ENCODE measurements at places on chromosomes 16 and 17.

DNA sequence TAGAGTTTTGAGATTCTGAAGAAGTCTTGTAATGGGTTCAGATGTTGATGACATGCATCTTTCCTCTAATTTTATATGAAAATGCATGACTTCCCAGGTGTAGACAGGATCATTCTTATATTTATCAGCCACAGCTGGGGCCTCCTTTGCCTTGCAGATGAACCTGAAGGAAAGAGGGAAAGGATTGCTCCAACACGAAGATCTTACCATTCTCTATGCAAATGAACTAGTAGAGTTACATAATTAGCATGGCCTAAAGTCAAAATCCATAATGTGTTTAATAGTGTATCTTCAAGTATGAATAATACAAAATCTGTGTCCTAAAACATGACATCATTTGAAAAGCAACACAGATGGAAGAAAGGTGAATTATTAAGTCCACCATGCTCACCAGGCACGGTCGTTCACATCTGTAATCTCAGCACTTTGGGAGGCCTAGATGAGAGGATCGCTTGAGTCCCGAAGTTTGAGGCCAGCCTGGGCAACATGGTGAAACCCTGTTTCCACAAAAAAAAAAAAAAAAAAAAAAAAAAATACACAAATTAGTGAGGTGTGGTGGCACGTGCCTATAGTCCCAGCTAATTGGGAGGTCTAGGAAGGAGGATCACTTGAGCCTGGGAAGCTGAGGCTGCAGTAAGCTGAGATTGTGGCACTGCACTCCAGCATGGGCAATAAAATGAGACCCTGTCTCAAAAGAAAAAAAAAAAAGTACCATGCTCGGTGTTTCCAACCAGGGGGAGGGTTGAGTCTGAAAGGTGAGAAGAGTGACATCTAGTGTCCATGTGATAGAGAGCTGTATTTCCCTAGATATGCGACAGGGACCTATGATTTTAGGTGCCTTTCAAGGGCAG, 6.3 kb downstream of the VWA3A start:
- DNase-seq: no peak

DNA sequence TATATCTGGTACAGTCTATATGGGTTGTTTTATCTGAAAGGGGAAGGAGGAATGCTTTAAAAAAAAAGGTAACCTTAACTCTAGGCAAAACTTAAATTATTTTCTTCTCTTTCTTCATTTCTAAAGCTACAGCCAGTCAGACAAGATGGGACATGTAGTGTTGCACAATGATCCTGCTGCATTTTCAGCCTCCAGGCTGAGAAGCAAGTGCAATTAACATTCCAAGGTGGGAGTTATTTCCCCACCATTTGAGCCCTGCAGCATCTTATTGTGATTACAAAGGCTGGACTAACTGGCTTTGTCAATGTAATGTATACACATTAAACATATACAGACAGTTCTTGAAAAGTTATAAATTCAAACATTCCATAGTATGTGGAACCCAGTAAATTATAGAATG, 22.6 kb upstream of the NF1 start:
- DNase-seq: no peak

GRCh38 chr17:44363613-44364159, at the start of gene FAM171A2:
Gene FAM171A2 (minus strand): TSS chr17:44363853. CDS start chr17:44363714, 139 bp downstream.
- peak; percentile 75 for DNase-seq

DNA sequence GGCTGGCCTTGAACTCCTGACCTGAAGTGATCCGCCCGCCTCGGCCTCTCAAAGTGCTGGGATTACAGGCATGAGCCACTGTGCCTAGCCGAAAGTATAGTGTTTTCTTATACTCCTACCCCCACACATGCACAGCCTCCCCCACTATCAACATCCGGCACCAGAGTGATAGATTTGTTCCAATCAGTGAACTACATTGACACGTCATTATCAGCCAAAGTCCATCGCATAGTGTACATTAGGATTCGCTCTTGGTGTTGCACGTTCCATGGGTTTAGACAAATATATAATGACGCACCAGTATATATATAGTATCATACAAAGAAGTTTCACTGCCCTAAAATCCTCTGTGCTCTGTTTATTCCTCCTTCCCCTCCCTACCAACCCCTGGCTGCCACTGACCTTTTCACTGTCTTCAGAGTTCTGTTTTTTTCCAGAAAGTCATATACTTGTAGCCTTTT, 11.9 kb upstream of the TM4SF5 start:
- DNase-seq: no peak

GRCh38 chr17:7233701-7234082, 625 bp downstream of the DVL2 start:
- DNase-seq: no peak

DNA sequence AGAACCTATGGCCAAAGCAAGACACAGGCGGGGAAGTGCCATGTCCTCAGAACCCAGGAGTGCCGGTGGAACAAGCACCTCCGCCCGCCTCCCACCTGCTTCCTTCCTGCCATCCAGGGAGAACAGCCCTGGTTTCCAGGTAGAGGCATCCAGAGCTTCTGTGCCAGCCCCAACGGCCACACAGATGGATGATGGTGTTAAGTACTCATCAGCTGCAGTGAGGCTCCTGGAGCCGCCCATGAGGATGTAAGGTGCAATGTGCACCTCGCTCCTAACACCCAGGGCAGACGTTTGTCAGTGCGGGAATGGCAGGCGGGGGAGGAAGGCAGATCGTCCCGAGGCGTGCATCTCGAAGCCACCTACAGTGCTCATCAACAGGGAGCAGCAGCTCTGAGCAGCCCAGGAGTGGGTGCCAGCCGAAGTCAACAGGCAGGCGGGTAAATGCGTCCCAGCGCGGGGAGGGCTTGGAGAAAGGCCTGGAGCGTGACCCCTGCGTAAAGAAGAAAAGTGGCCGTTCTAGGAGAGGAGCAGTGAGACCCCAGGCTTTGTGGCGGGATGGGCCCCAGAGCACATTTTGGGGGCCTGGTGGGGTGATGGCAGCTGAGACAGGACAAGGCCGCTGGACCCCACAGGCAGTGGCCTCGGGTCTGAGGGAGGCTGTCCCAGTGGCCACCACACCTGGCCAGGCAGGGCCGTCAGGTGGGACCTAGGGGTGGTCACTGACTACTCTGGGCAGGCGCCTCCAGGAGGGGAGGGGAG, 46.1 kb upstream of the ACSF3 start:
- no peak for DNase-seq

- peak; percentile 54 for DNase-seq
Observed at GRCh38 chr17:81345228-81346089, 49.8 kb upstream of the BAHCC1 start.

- DNase-seq: no peak
Observed at GRCh38 chr16:12267491-12267890, 291.0 kb downstream of the SNX29 start.

- no peak for DNase-seq
Observed at GRCh38 chr16:75865736-75866135, 139.4 kb upstream of the CPHXL start.

- no peak for DNase-seq
Observed at GRCh38 chr17:2436316-2436905, 35.6 kb upstream of the MNT start.

DNA sequence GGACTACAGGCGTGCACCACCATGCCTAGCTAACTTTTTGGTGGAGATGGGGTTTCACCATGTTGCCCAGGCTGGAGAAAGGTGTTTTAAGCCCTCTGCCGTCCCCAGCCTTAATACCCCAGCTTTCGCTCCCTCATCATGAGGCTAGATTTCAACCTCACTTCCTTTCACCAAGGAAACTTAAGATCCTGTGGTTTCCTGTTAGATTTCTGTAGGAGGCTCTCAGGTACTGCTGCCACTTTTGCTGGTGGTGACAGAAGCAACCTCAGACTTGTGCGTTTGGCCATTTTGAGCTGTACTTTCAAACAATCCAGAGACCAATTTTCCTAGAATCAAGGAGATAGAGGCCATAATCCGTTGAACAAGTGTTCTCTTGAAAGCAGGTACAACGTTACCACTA, 36.2 kb downstream of the MPHOSPH6 start:
- DNase-seq: no peak

DNA sequence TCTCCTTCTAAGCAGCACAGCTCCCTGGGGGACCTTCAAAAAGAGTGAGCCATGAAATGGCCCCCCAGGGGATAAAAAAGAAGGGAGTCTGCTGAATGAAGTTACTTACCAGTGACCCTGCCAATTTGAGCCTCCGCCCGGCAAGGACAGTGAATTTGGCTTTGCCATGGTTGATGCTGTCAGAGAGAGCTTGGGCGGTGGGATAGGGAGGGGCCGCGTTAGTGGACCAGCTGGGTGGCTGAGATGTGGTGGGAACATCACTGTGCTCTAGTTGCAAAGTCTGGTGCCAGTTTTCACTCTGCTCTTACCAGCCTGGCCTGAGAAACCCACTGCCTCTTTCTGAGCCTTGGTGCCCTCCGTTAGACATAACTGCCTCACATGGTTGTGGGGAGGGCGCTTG, 114.6 kb downstream of the MRM1 start:
- DNase-seq: no peak

GRCh38 chr17:28865946-28866752, 11.3 kb downstream of the ERAL1 start:
- DNase-seq: no peak

- no peak for DNase-seq
Observed at GRCh38 chr16:49460786-49461470, 87.3 kb downstream of the C16orf78 start.

GRCh38 chr17:40371261-40371929, 6.9 kb upstream of the GJD3 start:
- no peak for DNase-seq

GRCh38 chr17:50976951-50977472, 110.9 kb upstream of the TOB1 start:
- no peak for DNase-seq

GRCh38 chr17:73118951-73119391, 26.5 kb upstream of the SLC39A11 start:
- DNase-seq: no peak

DNA sequence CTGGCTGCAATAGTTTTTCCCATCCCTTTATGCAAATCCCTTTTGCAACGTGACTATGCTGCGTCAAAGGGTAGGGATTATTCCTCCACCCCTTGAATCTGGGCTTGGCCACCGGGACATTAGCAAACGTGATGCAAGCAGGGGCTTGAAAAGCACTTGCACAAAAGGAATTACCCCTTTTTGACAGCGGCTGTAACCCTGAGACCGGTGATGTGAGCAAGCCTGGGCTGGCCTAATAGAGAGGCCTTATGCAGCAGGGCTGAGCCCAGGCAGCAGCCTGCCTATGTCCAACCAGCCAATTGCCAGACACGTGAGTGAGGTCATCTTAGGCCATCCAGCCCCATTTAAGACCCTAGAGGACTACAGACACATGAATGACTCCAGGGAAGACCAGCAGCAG, 30.4 kb upstream of the PAFAH1B1 start:
- no peak for DNase-seq

DNA sequence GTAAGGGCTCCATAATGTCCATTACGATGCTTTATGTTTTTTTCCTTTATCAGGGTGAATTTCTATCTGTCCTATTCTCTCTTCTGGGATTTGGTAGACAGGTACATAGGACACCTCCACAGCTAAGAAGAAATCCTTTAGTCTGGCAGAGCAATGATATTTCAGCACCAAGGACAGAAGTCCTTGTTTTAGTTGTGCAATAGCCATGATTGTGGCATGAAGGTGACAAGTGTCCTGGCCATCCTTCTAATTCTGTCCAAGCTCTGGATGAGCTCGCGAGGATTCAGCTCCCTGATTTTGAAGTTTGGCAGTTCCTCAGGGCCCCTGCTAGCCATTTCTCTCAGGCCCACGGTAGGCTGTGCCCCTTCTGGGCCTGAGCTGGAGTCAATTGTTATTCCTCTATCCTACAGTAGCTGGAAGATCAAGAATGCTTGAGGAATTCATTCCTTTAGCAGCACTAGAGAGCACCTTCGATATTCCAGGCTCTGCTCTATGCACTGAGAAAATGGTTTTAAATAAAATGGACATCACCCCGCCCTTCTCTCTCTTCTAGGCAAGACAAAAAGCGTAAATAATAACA, 320.8 kb downstream of the XYLT1 start:
- no peak for DNase-seq

DNA sequence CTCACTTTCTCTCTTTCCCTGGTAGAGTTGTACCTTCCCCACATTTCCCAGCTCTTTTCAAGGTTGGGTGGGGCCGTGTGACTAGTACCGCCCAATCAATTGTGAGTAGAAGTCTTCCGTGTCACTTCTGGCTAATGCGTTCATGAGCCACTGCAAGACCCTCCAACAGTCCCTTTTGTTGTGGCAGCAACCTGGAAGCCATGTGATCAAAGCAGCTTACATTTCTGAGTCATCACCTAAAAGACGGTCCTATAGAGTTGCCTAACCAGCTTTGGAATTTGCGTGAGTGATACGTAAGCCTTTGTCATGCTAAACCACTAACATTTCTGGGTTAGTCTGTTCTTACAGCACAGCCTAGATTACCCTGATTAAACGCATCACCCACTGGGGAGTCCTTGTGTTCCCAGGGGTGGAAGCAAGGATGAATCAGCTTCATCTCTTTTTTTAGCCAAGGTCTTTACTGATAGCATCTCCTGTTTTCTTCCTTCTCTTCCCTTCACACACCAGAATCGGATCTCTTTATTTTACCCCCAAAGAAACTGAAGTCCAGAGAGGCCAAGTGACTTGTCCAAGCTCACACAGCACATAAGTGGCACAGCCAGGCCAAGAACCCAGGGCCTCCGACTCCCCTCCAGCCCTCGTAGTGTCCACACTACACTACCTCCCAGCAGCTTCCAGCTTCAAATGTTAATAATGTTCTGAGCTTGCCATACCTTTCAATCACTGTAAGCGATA, 366.3 kb upstream of the XYLT1 start:
- no peak for DNase-seq

DNA sequence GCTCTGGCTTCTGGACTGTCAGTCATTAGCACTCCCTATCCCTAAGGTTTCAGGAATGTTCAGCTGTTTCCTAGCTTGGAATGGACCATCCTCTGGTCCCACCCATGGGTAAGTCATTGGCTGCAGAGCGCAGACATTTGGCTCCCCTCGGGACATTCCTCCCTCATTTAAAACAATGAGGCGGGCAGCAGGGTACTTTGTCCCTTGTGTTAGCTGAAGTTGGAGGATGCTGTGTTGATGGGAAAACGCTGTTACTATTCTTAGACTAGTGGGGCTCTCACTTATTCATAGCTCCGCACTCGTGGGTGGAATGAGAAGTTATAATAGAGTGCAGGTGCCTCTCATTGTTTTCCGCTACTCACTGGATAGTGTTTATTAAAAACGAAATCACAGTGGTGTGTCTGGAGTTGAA, 673.8 kb downstream of the WWOX start:
- no peak for DNase-seq

GRCh38 chr17:19456016-19456927, 45.2 kb downstream of the RNF112 start:
- DNase-seq: no peak

Measured in activated naive CD4-positive, alpha-beta T cell treated with anti-CD3 and anti-CD28 coated beads, Interleukin-2, amount 50 U/mL, for 16 hours (primary cell).